Skin of body (tissue), 3 donors: ENCODE measurements at places on chromosomes 6 and 20. TPM values are rescaled to one million over a fixed set of nuclear protein-coding genes. Genes with fewer than 3 reads are reported as not detected.

DNA sequence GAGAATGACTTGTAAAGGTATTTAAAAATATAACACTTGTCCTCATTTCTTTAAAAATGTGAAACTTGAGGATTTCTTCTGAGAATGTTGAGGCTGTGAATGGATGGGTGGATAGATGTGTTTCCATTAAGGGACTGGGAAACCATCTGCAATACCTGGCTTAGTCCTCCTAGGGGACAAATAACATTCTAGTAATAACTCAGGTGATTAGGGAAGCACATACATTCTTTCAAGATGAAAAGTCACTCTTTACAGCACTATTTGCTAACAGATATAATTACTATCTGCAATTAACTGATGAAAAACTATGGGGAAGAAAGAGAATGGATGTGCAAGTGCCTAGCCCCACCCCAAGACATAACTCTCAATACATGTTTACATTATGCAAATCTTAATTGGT, 542.3 kb downstream of the CD83 start:
- DNase-seq = no peak

GRCh38 chr6:35496036-35496840, 641 bp downstream of the TEAD3 start:
- DNase-seq = no peak

DNA sequence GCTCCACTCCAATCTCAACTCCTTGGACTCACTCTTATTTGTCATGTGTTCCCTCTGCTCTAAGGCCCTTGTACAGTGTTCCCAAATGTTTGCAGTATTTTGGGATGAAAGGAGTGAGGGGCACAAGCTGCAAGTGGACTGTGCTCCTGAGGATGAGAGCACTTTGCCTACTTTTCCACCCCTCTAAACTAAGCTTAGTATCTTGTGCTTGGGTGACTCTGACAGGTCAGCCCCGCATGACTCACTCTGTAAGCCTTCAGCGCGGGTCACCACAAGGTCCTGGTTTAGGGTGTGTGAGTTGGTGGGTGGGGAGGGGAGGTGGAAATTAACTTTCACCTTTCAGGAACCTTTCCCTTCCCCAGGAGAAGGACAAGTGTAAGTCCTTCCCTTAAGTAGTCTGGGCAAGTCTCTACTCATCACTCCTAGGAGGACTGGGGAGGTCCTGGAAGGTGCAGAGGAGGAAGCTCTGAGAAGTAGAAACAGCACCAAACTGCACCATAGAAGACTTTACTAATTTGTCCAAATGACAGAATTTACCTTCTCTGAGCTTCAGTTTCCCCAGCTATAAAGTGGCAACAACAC, 68.8 kb upstream of the EPB41L1 start:
- no peak for DNase-seq

DNA sequence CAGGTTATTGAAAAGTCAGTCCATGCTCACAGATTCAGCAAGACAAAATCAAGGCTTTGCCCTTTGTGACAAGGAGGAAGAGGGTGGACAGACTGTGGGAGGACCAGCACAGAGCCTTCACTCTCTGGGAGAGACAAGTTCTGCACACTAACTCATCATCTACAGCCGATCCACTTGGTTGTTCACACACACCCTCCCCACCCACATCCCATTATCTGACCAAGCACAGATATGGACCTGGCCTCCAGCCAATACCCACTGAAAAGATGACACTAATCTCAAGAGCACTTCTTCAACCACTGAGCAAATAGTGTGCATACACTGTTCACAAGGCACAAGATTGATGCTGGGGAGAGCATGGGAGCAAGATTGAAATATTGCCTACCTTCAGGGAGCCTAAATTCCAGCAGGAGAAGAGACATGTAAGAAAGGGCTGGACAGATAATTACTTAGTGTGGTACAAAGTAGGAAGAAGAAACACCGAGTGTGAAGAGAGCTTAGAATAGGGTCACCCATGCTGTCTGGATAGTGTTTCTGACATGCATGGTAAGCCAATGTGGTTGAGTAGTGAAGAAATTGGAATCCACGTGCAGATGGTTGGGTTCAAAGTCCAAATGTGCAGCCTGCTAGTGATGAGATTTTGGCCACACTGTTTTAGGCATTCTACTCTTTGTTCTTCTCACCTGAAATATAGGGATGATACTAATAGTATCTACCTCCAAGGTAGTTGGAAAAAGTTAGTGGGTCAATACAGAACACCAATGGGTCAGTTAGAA, 21.7 kb upstream of the IL17A start:
- DNase-seq = no peak

GRCh38 chr20:56859801-56860261, 230.7 kb downstream of the TFAP2C start:
- peak; percentile 20 for DNase-seq

Gene CRISP3
- total RNA-seq = 7.4 TPM

GRCh38 chr6:17851001-17851719, 136.3 kb downstream of the KIF13A start:
- no peak for DNase-seq

DNA sequence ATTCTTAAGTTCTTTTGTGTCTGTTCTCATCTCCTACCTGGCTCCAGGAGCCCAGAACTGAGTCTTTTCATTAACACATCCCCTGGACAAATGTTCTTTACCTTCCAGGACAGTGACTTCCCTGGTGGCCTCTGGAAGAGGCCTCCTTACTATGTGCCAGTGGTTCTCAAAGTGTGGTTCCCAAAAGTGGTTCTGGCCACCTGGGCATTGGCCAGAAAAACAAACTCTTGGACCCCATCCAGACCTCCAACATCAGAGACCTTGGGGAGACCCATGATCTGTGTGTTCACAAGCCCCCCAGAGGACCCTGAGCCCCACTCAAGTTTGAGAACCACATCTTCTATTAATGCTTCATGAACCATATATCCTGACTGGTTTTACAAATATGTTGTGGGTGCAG, 7.2 kb upstream of the VSX1 start:
- DNase-seq = no peak

Gene GPSM3
- 4.1 TPM for total RNA-seq

- DNase-seq = no peak
Measured at GRCh38 chr6:27031302-27031701, 216.2 kb upstream of the PRSS16 start.

- no peak for DNase-seq
Measured at GRCh38 chr6:156250593-156250992, 526.6 kb upstream of the ARID1B start.

DNA sequence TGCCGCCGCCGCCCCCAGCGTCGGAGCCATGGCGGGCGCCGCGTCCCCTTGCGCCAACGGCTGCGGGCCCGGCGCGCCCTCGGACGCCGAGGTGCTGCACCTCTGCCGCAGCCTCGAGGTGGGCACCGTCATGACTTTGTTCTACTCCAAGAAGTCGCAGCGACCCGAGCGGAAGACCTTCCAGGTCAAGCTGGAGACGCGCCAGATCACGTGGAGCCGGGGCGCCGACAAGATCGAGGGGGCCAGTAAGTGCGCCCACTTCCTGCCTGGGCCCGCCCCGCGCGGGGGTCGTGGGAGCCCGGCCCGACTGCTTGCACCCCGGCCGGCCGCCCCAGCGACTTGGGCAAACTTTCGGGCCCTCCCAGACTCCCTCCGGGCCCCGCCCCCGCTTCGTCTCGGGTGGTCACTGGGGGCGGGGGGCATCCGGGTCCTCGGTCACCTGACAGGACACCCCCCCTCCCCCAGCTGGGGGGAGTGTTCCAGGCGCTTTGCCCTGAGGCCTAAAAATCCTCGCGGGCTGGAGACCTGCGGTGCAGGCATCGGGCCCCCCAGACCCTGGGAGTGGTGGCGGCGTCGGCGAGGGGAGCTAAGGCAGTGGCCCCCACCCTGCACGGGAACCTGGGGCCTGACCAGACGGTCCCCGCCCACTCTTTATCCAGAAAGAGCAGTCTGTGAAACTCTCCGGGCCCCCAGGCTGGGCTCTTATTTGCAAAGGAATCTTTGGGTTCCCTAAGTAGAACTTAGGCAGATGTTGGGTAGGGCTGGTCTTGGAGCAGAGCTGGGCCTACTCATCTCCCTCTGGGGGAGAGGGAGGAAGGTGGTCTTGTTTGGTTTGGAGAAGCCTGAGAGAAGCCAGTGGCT, 501 bp downstream of the PLCG1 start:
- DNase-seq = peak; percentile 41

Gene LINC00237
- not detected for total RNA-seq

DNA sequence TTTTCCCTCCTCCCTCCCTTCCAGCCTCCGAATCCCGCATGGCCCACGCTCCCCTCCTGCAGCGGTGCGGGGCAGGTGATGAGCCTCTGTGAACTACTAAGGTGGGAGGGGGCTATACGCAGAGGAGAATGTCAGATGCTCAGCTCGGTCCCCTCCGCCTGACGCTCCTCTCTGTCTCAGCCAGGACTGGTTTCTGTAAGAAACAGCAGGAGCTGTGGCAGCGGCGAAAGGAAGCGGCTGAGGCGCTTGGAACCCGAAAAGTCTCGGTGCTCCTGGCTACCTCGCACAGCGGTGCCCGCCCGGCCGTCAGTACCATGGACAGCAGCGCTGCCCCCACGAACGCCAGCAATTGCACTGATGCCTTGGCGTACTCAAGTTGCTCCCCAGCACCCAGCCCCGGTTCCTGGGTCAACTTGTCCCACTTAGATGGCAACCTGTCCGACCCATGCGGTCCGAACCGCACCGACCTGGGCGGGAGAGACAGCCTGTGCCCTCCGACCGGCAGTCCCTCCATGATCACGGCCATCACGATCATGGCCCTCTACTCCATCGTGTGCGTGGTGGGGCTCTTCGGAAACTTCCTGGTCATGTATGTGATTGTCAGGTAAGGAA, at the start of gene OPRM1:
TSS of gene OPRM1 (plus strand) at position 10 of the 612 bp plus-strand sequence. CDS start at position 315, 305 bp downstream.
- DNase-seq = no peak

Gene PPP1R3G
- 1.8 TPM for total RNA-seq

DNA sequence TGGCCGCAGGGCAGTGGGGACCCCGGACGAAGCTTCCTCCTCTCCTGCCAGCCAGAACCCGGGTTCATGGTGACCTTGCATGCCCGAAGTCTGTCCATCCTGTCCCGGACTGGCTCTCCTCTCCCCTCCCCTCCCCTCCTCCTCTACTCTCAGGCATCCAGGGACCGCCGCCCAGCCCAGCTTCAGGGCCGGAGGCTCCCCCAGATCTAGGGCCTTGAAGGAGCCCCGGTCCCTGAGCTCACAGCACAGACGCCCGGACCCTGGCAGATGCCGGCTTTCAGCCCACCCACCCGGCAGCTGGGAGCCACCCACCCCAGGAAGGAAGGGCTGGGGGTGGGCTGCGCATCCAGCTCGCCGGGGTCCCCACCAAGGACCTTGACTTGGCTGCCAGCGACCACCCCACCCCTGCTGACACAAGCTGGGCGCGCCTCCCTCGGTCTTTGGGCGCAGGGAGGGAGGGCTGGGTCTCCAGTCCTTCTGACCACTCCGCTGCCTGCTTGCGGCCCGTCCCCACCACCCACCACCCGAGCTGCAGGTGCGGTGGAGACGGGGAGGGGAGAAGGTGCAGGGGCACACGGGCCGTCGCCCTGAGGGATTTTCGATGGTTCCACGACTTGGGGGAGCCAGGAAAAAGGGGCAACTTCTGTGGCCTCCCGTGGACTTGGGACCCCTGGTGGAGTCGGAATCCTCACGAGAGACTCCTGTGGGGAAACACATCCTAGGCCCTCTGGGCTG, 5.8 kb upstream of the ABHD16B start:
- no peak for DNase-seq

GRCh38 chr6:162099685-162100084, 627.9 kb downstream of the PRKN start:
- peak; percentile 77 for DNase-seq

- DNase-seq = no peak
Measured at GRCh38 chr20:14860410-14860814, 523.0 kb upstream of the FLRT3 start.

Gene PTCHD4
- 2.1 TPM for total RNA-seq

Gene HSPA12B
- 14.0 TPM for total RNA-seq

DNA sequence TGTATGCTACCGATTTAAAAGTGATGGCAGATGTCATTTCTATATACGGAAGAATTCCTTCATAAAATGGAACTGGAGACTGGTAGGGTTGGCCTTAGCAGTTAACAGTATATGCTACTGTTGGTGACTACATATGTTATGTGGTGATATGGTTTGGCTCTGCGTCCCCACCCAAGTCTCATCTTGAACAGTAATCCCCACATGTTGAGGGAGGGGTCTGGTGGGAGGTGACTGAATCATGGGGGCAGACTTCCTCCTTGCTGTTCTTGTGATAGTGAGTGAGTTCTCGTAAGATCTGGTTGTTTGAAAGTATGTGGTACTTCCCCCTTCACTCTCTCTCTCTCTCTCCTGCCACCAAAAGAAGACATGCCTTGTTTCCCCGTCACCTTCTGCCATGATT, 29.6 kb downstream of the RGS17 start:
- no peak for DNase-seq

Gene SYNDIG1
- total RNA-seq = 2.6 TPM

Gene PRPH2
- 2.8 TPM for total RNA-seq

GRCh38 chr6:321536-322258, 29.4 kb downstream of the DUSP22 start:
- DNase-seq = no peak

DNA sequence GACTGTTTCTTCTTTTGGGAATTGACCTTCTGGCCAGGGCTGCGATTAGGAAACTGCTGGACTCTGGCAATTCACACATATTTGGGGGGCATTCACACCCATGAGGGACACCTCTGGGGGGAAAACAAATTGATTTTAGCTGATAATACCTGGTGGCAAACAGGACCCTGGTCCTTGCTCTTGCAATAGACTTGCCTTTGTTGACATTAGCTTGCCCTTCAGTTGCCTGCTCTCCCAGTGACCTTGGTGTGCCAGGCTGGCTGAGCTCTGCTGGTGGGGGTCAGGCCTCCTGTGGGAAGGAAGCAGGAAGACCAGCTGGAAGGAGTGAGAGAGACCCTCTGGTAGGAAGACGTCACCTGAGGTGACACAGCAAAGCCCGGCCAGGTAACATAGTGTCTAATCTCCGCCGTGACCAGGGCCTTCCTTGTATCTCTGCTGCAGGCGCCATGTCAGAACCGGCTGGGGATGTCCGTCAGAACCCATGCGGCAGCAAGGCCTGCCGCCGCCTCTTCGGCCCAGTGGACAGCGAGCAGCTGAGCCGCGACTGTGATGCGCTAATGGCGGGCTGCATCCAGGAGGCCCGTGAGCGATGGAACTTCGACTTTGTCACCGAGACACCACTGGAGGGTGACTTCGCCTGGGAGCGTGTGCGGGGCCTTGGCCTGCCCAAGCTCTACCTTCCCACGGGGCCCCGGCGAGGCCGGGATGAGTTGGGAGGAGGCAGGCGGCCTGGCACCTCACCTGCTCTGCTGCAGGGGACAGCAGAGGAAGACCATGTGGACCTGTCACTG, 5.3 kb downstream of the CDKN1A start:
- DNase-seq = no peak

DNA sequence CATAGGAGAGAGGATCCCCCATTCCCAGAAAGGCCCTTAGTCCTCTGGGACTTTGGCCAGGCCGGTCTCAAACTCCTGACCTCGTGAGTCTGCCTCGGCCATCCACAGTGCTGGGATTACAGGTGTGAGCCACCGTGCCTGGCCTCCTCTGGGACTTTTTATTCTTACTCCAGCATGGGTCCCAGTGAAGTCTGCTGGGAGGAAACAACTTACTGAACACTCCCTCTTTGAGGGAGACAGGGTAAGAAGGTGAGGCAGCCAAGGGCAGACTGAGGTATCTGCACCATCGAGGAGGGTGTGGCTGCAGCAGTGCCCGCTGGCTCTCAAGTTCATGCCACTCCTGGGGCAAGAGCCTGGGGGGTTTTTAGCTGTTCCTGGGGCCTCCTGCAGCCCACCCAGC, 2.4 kb downstream of the BAK1 start:
- no peak for DNase-seq

GRCh38 chr6:143222801-143223231, 162.1 kb downstream of the AIG1 start:
- peak; percentile 81 for DNase-seq

- DNase-seq = peak; percentile 45
Measured at GRCh38 chr6:31142361-31142761, 3.5 kb upstream of the PSORS1C2 start.

Gene CRISP2
- total RNA-seq = not detected

Gene ULBP3
- total RNA-seq = 3.9 TPM

Gene KCNK5
- 1.4 TPM for total RNA-seq
